ENCODE measurements at places on chromosomes 2 and 18.
A peak's percentile ranks its signal among the peaks of the same experiment; 100 is the strongest.

- no peak for ATAC-seq
Measured at GRCh38 chr2:238106339-238106697, 6.2 kb downstream of the ESPNL start.

GRCh38 chr2:140349695-140350094 lies 1569.5 kb upstream of the NXPH2 start:
- no peak for ATAC-seq

- ATAC-seq, result no peak
Measured at GRCh38 chr2:229003256-229003655, 267.8 kb downstream of the PID1 start.

DNA sequence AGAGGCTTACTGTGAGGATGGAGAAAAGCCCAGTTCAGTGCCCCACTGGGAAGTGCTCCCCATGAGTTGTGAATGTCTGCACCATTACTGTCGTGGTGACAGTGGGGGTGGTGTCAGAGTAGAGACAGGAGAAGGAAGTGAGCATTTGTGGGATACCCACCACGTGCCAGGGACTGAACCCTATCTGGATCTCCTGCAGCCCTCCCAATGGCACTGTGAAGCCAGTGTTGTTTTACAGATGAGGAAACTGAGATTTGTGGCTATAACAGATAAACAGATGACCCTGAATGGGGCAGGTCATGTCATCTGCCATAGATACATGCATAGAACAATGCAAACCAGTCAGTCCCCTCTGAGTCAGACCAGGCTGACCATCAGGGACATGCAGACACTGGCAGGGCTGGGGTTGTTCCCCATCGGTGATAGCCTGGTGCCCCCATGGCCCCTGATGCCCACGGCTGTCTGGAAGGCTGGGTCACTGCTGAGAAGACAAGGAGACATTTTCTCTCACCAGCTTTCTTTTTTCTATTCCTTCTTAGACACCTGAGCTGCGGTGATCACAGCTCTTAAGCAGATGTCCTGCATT lies 60.8 kb downstream of the EMILIN2 start:
- ATAC-seq, result no peak

DNA sequence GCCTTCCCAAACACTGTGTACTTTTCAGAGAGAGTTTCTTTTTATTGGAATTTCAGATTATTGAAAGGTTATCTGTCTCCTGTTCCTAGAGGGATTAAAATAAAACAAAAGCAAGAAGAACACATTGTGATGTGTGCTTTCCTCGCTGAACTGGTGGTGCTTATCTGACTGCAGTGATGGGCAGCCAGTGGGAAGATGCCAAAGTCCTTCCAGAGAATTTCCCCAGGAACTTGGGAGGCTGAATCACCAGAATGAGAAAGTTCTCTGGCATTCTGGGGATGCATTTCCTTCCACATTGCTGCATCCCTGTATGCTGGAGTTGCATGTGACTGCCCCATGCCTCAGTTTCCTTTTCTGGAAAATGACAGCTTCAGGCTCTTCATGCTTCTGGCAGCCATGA lies 53.9 kb upstream of the SEC11C start:
- no peak for ATAC-seq

- no peak for ATAC-seq
Measured at GRCh38 chr2:9398881-9399780, 24.2 kb downstream of the ITGB1BP1 start.

DNA sequence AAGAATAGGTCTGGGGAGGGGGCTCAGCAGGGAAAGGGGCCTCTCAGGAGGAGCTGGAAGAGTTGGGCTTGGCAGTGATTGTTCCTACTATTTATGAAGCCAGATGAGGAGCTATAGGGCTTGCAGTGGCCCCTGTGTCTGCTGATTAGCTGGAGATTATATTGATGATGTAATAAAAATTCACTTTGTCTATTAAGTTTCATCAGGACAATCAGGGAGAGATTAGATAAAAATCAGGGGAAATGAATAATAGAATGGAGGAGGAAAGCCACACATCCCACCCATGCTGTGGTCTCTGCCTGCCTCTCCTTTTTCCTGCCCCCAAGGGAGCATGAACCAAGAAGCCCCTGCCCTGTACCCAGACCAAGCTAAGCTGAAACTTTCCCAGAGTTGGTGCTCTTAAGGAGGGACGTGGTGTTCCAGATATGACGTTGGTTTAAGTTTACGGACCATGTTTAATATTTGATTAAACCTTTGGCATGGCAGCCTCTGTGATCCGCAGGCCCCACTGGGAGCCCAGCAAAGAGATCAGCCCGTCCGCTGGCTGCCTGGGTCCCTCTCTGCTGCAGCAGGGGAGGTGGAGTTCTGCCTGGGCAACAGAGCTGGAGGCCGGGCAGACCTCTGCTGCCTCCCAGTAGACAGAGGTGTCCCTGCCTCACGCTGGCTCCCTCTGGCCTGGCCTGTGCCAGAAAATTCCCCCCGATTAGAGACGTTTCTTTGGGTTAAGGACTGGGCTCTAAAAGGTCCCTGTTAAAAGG lies 15.3 kb downstream of the CELF4 start:
- no peak for ATAC-seq

- ATAC-seq, result no peak
Measured at GRCh38 chr2:119681203-119681867, 2.3 kb downstream of the TMEM177 start.

DNA sequence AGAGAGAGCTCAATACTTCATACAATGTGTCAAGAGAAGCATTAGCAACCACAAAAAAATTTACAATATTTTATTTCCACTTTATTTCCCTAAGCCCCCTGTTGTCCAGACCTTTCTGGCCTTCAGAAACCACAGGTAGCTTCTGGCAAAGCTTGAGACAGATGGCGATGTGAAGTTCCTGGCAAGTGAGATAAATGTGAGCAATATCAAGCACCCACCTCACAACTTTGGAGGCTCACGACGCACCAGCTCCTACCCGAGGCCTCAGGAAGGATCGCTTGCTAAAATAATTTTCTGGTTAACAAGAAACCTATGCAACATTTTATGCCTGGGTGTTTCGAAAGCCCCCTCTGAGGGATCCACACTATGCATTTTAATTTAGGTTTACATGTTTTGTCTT lies 158.1 kb upstream of the CHAC2 start:
- no peak for ATAC-seq

DNA sequence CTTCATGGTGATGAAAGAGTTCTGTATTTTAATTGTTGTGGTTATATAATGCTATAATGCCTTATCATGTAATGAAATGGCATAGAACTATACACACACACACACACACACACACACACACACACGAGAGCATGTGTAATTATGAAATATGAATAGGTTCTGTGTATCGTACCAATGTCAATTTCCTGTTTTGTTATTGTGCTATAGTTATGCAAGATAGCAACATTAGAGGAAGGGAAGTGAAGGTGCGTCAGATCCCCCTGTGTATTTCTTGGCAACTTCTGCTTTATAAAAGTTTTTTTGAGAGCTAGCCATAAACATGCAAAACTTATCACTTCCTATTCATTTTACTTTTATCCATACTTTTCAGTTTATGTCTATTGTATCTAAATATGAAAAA lies 60.7 kb upstream of the ARHGAP15 start:
- no peak for ATAC-seq

GRCh38 chr2:63009490-63009889 lies 41.1 kb upstream of the OTX1 start:
- ATAC-seq, result no peak

DNA sequence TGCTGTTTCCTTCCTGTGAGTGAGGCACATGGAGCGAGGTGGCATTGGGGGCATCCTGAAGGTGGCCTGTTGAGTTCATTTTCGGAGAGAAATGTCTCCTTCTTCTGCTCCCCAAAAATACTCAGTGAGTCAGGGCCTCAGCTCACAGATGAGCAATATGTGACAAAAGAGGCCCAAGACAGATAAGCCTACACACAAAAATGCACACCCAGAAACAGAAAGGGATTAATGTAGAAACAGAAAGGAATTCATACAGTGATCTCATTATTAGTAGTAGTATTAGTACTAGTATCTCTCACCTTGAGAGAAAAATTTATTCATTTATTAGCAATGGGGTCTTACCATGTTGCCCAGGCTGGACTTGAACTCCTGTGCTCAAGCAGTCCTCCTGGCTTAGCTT lies 5.1 kb downstream of the GPR75 start:
- peak; percentile 78 for ATAC-seq

DNA sequence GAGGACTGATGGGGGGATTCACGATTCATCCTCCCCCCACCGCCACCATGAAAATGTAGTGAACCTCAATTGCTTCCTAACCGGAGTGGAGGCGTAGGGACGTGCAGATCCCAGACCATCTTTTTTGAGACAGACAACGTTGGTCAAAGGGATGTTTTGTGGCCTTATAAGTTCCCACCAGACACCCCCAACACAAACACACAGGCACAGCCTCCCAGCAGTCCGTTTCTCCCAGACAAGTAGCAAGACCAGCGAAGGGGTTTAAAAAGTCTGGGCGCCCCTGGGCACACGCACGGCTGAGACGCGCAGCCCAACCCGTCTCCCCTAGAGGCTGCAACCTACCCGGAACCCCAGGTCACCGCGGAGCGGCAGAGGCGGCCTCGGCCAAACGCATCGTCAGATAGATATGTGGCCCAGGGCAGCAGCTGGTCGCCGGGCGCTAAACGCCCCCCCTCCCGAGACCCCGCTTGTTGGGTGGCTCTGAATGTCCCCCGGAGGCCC lies 1.3 kb downstream of the GBX2 start:
- no peak for ATAC-seq

DNA sequence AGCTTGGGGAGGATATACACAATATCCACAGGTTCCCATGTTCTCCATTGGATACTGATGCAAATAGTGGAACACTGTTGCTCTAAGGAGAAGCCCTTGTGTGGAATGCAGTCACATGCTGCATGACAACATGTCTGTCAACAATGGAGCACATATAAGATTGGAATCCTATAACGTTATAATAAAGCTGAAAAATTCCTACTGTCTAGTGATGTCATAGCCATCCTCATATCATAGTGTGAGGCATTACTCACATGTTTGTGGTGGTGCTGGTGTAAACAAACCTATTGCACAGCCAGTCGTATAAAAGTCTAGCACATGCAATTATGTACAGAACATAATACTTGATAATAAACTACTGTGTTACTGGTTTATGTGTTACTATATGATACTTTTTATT lies 394.7 kb downstream of the FBXO15 start:
- ATAC-seq, result no peak

GRCh38 chr2:64718250-64718885 lies 64.7 kb upstream of the SERTAD2 start:
- no peak for ATAC-seq

- peak; percentile 75 for ATAC-seq
Measured at GRCh38 chr18:51070545-51070944, 40.5 kb downstream of the SMAD4 start.

DNA sequence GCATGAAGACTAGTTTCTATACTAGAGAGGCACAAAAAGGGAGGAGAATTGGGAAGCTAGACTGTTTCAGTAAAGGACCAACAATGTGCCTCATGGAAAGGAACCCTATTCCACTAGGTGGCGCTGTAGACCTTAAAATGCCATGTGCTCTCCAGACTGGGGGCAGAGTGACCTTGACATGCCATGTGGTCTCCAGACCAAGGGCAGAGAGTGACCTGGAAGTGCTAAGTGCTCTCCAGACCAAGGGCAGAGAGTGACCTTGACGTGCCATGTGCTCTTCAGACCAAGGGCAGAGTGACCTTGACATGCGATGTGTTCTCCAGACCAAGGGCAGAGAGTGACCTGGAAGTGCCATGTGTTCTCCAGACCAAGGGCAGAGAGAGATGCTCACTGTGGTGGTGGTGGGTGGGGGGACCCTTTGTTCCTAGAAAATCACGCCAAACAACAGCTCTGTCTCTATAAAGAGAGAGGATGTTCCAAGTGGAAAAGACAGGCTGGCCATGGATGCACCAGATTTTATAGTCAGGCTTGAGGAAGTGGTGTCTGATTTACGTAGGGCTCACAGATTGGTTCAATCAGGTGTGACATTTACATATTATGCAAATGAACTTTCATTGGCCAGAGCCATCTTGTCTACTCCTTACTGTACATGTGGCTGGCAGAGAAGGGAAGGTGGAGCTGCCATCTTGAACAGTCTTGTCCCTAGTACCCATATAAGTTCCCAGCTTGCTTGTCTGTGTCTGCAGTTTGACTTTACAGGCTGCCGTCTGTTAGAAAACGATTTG lies 344.0 kb upstream of the DDX18 start:
- ATAC-seq, result no peak

- ATAC-seq, result no peak
Measured at GRCh38 chr2:43190311-43191052, 35.9 kb downstream of the ZFP36L2 start.

DNA sequence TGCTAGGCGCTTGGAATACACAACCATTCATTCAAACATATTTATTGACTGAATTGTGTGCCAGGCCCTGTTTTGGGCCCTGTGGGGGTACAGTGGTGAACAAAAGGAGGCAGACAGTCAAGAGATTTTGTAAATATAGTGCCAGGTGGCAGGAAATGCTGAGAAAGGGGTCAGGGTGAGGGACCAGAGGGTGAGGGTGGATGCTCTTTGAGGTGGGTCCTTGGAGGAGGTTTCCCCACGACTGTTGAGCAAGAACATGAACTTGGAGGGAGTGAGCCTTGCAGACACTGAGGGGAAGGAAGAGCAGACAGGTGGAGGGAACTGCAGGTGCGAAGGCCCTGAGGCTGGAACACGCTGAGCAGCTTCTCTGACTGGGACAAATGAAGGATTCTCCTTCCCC lies 40.7 kb downstream of the ODC1 start:
- ATAC-seq, result no peak

GRCh38 chr2:188303363-188304031 lies 11.8 kb downstream of the GULP1 start:
- no peak for ATAC-seq

GRCh38 chr18:4224031-4224704 lies 230.9 kb downstream of the DLGAP1 start:
- no peak for ATAC-seq

- ATAC-seq, result no peak
Measured at GRCh38 chr2:54084600-54084999, 30.8 kb upstream of the ACYP2 start.

- no peak for ATAC-seq
Measured at GRCh38 chr18:76634564-76634963, 139.5 kb upstream of the ZNF516 start.

GRCh38 chr2:160816916-160817499 lies 323.4 kb upstream of the RBMS1 start:
- no peak for ATAC-seq

DNA sequence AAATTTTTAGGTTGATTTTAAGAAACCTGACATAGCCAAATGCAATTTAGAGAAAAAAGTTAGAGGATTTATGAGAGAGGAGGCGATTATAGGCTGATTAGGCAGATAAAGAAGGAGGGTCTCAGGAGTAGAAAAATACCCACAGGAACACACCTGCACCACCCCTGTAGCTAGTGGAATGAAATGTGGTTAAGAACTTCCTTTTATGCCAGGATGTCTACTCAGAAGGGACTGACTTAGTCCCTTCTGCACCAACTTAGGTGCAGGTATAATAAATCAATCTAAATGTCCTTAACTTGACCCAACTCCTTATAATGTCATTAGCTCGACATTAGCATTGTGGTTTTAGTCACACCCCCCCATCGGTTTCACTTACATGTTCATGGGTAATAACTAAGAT lies 1274.5 kb upstream of the TMEFF2 start:
- no peak for ATAC-seq

All from activated CD4-positive, CD25-positive, alpha-beta regulatory T cell treated with anti-CD3 and anti-CD28 coated beads, Interleukin-2, amount 50 U/mL, for 24 hours (primary cell).